Natural killer cell (primary cell): ENCODE measurements at places on chromosomes 5 and 9. TPM values are rescaled to one million over a fixed set of nuclear protein-coding genes. Genes with fewer than 3 reads are reported as not detected.
A peak's percentile ranks its signal among the peaks of the same experiment; 100 is the strongest.

DNA sequence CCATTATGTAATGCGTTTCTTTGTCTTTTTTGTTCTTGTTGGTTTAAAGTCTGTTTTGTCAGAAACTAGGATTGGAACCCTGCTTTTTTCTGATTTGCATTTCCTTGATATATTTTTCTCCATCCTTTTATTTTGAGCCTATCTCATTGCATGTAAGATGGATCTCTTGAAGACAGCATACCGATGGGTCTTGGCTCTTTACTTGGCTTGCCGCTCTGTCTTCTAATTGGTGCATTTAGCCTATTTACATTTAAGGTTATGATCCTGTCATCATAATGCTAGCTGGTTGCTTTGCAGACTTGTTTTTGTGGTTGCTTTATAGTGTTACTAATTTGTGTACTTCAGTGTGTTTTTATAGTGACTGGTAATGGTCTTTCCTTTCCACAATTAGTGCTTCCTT, 13.3 kb upstream of the CDKN2B start:
- no peak overlapping the region for H3K4me3 ChIP-seq
- no peaks in the 10 kb centered on the region for H3K4me1 ChIP-seq
- H3K36me3 ChIP-seq = no peaks in the 10 kb centered on the region
- H3K27me3 ChIP-seq = peaks cover 2% of the 10 kb centered on the region
- DNase-seq = no peak

The PDLIM4 gene
- not detected for total RNA-seq

GRCh38 chr5:169263591-169263990, 37.3 kb downstream of the SLIT3 start:
- no peaks in the 10 kb centered on the region for H3K4me1 ChIP-seq
- no peak overlapping the region for H3K4me3 ChIP-seq
- H3K27me3 ChIP-seq = no peaks in the 10 kb centered on the region
- no peak overlapping the region for H3K27ac ChIP-seq

DNA sequence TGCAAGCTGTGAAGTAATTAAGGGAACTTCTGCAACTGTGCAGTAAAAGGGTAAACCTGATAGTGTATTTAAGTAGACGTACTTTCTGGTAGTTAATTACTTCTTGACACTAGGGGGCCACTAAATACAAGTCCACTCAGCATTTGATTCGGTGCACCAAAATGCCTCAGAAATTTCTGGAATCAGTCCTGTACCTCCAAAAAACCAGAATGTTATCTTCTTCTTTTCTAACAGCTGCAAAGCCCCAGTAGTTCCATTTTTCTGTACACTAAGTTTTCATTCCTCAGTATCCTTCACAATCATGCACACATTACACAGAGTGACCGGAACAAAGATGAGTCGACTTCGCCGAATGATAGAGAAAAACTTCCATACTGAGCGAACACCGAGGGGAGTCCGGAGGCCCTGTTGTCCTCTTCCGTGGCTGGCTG, 484 bp downstream of the GFM2 start:
- H3K4me1 ChIP-seq = peaks cover 16% of the 10 kb centered on the region
- DNase-seq = no peak
- H3K27ac ChIP-seq = peak overlapping the region; percentile 67

DNA sequence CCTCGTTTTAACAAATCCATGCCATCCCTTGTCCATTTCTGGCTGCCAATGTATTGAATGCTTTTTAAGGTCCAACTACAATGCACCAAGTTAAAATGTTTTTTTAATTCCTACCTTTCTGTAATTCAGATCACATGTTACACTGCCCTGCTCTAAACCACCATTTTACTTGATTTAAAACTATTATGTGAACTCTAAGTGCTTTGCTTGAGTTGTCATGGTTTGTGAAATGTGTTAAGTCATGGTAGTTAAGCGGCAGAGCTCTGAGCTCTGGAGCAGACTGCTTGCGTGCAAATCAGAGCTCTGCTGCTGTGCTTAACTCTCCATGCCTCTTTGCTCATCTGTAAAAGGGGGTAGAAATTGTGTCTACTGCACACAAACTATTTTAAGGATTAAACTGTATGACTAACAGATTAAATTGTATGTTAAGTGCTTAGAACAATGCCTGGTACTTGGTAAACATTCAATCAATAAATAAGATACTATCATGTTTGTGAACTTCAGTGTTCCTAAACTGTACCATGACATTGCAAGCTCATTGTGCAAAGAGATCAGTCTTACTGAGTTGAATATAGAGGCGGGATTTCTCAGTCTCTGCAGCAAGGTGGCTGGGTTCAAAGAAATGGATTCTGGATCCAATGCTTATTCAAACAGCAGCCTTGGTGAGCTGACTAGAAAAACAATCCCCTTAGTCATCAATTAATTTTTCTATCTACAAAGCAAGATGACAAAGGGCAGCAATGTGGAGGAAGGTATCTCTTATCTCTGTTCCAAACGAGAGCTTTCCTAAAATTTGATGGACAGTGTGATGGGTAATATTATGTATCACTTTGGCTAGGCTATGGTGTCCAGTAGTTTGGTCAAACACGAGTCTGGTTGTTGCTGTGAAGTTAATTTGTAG, 16.1 kb upstream of the CMBL start:
- H3K27ac ChIP-seq = no peak overlapping the region
- H3K4me1 ChIP-seq = no peaks in the 10 kb centered on the region
- DNase-seq = no peak
- no peaks in the 10 kb centered on the region for H3K36me3 ChIP-seq
- no peak overlapping the region for H3K4me3 ChIP-seq

The PCDHGB2 gene
- total RNA-seq = 1.5 TPM

DNA sequence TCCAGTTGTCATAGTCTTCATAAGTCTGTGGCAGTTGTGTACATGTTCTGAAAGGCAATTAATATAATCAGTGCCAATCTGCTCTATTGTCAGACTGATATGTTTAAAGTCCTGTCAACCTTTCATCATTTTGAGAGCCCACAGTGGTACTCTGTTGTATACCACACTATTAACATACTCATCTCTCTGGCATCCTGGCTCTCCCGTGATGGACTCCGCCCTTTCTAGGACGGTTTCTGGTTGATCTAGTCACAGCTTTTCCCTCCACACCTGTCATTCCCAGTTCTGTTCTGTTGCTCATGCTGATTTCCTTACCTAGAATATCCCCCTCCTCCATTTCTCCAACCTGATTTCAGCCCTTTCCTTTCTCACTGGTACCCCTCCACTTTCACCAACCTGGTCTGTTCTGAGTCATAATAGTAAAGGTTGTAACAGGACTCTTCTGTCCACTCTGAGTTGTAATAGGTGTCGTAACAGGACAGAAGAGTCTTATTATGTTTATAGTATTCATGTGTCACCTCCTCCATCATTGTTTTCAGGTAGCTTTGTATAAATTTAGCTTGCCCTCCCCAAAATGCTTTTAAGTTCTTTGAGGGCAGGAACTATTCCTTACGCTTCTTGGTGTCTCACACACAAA, 4.1 kb downstream of the PTCD2 start:
- H3K4me1 ChIP-seq = peaks cover 11% of the 10 kb centered on the region
- no peak overlapping the region for H3K4me3 ChIP-seq
- H3K27me3 ChIP-seq = no peaks in the 10 kb centered on the region
- DNase-seq = no peak
- no peak overlapping the region for H3K27ac ChIP-seq
- peaks cover 25% of the 10 kb centered on the region for H3K36me3 ChIP-seq
